ENCODE measurements at places on chromosomes 5 and 9.

DNA sequence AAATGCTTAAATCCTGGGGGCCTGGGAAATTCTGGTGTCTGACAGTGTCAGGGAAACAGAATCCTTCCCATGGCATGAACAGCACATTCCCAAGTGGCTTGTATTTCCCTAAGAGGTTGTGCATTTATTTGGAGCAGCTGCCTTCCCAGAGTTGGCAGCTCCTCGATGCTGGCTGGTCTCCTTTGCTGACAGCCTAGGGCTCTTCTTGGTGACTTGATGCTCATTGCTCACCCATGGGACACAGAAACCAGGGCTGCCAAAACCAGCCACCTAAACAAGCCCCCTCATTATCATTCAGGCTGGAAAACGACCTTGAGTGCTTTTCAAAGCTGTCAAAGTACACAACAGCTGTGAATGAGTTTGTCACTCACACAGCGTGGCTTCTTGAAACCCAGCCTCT, 24.2 kb downstream of the ENHO start:
- H3K27me3 ChIP-seq = no peaks in the 10 kb centered on the region
- no peak overlapping the region for H3K4me3 ChIP-seq
- DNase-seq = no peak
- no peaks in the 10 kb centered on the region for H3K4me1 ChIP-seq

DNA sequence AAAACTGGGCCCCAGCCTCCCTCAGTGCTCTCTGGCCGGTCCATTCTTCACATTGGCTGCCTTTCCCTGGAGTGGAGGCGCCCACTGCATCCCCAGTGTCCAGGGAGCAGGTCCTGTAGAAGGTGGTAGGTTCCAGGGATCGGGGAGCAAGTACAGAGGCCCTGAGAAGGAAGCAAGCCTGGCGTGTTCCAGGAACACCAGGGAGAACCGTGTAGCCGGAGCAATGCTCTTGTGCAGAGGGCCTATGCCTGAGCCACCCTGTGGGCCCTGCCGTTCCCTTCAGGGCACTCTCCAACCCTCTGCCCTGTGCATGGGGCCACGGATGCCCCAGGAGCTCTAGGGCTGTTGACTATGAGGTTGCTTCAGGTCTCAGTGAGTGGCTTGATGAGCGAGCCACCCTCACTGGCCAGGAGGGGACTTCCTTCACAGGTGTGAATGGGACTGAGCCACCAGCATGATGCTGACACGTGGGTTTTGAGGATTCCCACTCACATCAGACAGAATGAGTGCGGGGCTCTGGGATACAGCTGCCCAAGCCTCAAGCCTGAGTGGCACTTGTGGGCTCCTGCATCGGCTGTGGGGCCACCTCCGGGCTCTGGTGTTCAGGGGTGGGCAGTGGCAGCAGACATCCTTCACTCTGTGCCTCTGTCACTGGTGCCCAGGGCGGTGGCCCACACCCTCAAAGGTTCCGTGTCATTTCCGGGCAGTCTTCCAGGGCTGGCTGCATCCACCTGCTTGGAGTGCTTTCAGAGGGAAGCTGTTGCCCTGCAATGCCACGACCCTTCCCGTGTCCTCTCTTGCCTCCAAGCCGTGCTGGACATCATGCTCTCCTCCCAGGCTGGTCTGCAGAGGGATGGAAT, 54.4 kb downstream of the ADAMTS2 start:
- H3K36me3 ChIP-seq = no peaks in the 10 kb centered on the region
- DNase-seq = no peak
- H3K4me1 ChIP-seq = no peaks in the 10 kb centered on the region

DNA sequence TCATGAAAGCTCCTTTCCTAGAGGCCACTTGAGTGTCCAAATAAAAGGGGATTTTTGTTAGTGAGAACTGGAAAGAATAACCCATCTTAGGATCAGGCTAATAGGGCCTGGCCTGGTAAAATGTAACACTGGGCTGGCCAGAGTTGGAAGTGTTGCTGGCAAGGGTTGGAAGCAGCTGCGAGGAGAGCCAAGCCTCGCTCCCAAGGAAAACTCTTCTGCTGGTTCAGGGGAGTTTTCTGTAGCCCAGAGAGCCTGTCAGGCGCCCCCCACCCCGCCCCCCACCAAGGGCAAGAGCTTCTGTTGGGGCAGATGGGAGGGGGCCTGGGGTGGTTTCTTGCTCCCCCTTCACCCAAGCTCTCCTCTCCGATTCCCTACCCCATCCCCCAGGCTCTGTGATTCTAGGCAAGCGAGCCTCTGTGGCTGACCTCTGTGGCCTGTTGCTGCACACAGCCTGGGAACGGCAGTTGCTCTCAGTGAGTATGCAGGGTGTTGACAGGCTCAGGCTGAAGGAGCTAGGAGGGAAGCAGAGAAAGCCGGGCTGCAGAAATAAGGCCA, 547.8 kb downstream of the CCDC171 start:
- DNase-seq = no peak
- H3K27me3 ChIP-seq = no peaks in the 10 kb centered on the region
- no peak overlapping the region for H3K4me3 ChIP-seq
- H3K4me1 ChIP-seq = no peaks in the 10 kb centered on the region
- no peaks in the 10 kb centered on the region for H3K36me3 ChIP-seq
- no peak overlapping the region for H3K27ac ChIP-seq

GRCh38 chr9:17425384-17425783, 153.5 kb upstream of the SH3GL2 start:
- no peak overlapping the region for H3K4me3 ChIP-seq
- no peak for DNase-seq
- H3K4me1 ChIP-seq = no peaks in the 10 kb centered on the region
- no peaks in the 10 kb centered on the region for H3K36me3 ChIP-seq

GRCh38 chr9:81656004-81656403, 33.3 kb downstream of the TLE1 start:
- no peaks in the 10 kb centered on the region for H3K27me3 ChIP-seq
- peaks cover 3% of the 10 kb centered on the region for H3K36me3 ChIP-seq
- DNase-seq = no peak

GRCh38 chr9:133737774-133738639, at the start of gene SARDH:
TSS of gene SARDH (minus strand) at chr9:133738352. CDS start at chr9:133734173, 4,179 bp downstream.
- H3K4me1 ChIP-seq = peaks cover 60% of the 10 kb centered on the region
- peak within 1 kb of the TSS; percentile 34 for H3K4me3 ChIP-seq
- no peaks in the 10 kb centered on the region for H3K27me3 ChIP-seq
- no peaks in the 10 kb centered on the region for H3K36me3 ChIP-seq
- peak; percentile 95 for DNase-seq
- no peak within 1 kb of the TSS for H3K27ac ChIP-seq

GRCh38 chr9:129451669-129452068, 169.2 kb downstream of the C9orf50 start:
- no peaks in the 10 kb centered on the region for H3K27me3 ChIP-seq
- no peaks in the 10 kb centered on the region for H3K36me3 ChIP-seq
- no peak overlapping the region for H3K4me3 ChIP-seq

DNA sequence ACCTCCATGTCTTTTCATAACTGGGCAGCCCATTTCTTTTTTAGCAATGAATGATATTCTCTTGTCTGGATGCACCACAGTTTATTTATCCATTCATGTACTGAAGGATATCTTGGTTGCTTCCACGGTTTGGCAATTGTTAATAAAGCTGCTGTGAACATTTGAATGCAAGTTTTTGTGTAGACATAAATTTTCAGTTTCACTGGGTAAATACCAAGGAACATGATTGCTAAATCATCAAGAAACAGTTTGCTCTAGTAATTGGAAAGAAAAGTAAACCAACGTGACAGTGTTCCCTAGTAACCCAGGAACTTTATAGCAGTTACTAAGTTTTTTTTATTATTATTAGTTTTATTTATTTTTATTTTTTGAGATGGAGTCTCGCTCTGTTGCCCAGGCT, 100.4 kb downstream of the VPS13A start:
- H3K36me3 ChIP-seq = no peaks in the 10 kb centered on the region
- no peak overlapping the region for H3K27ac ChIP-seq
- DNase-seq = no peak
- H3K4me3 ChIP-seq = no peak overlapping the region
- H3K4me1 ChIP-seq = no peaks in the 10 kb centered on the region

DNA sequence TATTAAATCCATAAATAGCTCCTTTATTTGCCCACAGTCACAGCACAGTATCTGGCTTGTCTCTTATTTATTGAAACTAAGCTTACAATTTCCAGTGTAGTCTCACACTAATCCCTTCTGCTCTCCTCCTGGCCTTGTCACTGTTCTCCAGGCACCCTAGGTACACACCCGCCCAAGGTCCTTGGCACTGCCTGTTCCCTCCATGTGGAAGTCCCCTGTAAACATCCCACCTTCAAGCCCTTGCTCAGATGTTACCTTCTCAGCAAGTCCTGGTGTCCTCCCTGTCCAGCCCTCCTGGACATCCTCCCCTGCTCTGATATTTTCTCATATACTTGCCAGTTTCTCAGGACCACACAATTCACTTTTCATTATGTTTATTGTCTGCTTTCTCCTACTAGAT, 44.2 kb upstream of the CFAP157 start:
- H3K4me1 ChIP-seq = no peaks in the 10 kb centered on the region
- DNase-seq = no peak
- H3K36me3 ChIP-seq = no peaks in the 10 kb centered on the region
- no peak overlapping the region for H3K4me3 ChIP-seq

GRCh38 chr9:126348911-126349550, 22.4 kb downstream of the MVB12B start:
- H3K4me1 ChIP-seq = no peaks in the 10 kb centered on the region
- no peak overlapping the region for H3K4me3 ChIP-seq
- no peaks in the 10 kb centered on the region for H3K36me3 ChIP-seq

All from right lobe of liver (tissue), 6 donors.